Stimulated activated CD4-positive, alpha-beta T cell treated with anti-CD3 and anti-CD28 coated beads, Interleukin-1b, Interleukin-23, amount 100 ng/mL, for 48 hours (primary cell): ENCODE measurements at places on chromosomes 6 and 20.

GRCh38 chr6:79712616-79713135 is 81.5 kb downstream of the SH3BGRL2 start:
- no peak for DNase-seq

DNA sequence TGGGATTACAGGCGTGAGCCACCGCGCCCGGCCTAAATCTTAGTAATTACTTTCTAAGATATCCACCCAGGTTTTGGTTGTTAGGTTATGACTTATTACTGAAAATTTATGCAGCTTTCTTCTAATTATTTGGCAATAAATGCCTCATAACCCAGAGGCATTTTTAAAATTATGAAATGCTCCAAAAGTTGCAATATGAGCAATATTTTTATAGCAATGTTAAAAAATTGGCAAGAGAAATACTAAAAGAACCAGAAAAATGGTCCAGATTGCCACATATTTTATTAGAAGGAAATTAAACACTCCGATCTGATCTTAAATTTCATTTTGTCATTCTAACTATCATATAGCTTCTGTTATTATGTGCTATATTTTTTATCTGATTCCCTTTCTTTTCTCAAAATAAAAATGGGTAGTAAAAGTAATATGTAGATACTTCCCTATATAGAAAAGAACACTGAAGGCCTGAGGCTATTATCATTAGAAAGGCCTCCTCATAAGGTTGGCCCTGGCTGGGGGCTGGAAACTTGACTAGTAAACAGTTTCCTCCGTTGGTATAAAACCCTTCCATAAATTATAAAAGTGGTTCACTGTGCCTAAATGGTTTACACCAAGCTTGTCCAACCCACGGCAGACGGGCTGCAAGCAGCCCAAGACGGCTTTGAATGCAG is 22.1 kb downstream of the BLOC1S5 start:
- DNase-seq, result no peak

GRCh38 chr6:119128252-119128912 is 49.9 kb upstream of the FAM184A start:
- DNase-seq, result no peak

DNA sequence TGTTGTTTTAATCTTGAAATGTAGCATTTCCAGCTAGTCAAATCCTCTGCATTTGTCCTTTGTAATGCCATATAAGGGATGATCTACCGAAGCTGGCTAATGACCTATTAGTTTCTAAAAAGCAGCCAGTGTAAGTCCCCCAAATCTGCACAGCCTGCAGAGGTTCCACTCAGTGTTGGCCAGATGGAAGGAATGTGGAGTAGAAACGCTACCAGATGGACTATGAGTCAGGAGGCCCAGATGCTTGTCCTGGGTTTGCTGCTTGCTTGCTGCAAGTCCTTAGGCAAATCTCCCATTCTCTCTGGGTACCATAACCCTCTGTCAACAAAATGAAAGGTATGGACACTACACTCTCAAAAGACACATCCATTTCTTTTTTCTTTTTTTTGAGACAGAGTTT is 149.8 kb downstream of the BTBD9 start:
- no peak for DNase-seq

DNA sequence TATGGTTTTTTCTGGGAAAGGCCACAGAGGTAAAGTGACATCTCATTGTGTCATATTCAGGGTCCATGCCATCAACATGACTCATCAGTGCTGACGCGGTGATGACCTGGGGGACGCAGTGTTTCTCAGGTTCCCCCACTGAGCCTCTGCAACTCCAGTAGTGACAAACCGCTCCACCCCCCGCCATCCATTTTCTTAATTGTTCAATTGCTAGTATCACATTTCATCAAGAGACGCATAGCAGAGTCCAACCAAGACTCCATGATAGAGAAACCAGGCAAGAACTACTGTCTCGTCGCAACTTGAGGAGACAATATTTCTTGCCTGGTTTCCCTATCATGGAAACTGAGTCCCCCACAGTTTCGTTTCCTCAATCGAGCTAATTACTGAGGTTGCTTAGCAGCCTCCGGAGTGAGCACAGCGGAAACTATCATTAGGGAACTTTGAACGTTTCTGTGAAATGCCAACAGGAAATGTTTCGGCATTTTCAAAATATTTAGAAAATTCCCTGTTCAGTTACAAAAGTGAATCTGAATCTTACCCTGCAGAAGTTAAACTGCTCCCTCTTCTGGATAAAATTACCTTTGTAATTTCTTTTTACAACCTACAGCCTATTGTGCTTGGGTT is 12.2 kb upstream of the SERPINB1 start:
- peak; percentile 93 for DNase-seq

- peak; percentile 10 for DNase-seq
These were observed 2.4 kb downstream of the CTCFL start for GRCh38 chr20:57522380-57523140.

- DNase-seq, result no peak
These were observed 62.1 kb upstream of the SLC2A12 start for GRCh38 chr6:134114489-134114888.

GRCh38 chr20:35226884-35227681 is 593 bp downstream of the MMP24 start:
- DNase-seq, result peak; percentile 44

DNA sequence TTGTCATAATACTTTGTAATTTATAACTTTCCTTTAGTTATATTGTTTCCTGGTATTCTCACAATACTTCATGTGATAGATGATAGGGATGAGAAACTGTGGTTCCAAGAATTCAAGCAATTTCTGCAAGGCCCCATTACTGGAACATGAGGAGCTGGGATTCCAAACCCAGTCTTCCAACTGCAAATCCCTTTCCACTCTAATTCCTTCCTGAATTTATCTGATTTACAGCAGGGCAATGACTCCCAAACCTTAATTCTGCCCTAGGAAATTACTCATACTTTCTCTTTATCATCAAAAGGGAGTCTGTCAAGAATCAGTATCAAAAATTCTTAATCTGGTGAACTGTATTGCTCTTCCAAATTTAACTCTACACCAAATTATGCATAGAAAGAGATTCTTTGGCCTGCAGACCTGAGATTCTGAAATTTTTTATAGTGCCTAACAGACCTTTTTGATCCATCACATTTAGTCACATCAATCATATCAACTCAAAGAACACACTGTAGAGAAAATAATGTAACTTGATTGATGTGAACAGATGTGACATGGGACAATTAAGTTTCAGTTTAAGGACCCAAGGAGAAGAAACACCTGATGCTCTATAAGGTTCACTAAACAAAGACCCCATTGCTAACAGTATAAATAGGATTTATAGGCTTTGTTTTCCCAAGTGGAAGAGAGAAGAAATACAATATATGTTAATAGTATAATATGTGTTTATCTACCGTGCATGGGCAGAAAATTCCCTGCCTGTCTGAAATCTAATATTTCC is 41.5 kb upstream of the GJA1 start:
- DNase-seq, result no peak

GRCh38 chr6:1766654-1767053 is 156.9 kb downstream of the FOXC1 start:
- DNase-seq, result no peak

GRCh38 chr6:139064981-139065665 is 36.6 kb downstream of the ABRACL start:
- DNase-seq, result no peak

GRCh38 chr6:75170691-75171560 is 34.9 kb downstream of the COL12A1 start:
- no peak for DNase-seq

- DNase-seq, result no peak
These were observed 9.9 kb downstream of the TTI1 start for GRCh38 chr20:38023181-38024001.

GRCh38 chr6:26534681-26535465 is 3.3 kb upstream of the HMGN4 start:
- no peak for DNase-seq

- no peak for DNase-seq
These were observed 32.3 kb upstream of the LGSN start for GRCh38 chr6:63352069-63352543.

DNA sequence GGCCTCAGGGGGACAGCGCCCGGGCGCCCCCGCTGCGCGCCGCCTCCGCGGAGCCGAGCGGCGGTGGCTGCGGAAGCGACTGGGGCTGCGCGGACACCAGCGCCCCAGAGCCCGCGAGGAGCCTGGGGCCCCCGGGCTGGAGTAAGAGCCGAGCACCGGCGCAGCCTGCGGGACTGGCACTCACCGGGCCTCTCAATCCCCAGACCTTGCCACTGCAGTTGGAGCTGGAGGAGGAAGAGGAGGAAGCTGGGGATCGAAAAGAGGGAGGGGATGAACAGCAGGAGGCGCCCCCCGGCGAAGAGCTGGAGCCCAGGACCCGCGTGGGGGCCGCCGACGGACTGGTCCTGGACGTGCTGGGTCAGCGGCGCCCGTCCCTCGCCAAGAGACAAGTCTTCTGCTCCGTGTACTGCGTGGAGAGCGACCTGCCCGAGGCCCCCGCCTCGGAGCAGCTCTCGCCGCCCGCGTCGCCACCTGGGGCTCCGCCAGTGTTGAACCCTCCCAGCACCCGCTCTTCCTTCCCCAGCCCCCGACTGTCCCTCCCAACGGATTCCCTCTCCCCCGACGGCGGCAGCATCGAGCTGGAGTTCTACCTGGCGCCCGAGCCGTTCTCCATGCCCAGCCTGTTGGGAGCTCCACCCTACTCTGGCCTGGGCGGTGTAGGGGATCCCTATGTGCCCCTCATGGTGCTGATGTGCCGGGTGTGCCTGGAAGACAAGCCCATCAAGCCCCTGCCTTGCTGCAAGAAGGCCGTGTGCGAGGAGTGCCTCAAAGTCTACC is 590 bp downstream of the RNF217 start:
- no peak for DNase-seq

DNA sequence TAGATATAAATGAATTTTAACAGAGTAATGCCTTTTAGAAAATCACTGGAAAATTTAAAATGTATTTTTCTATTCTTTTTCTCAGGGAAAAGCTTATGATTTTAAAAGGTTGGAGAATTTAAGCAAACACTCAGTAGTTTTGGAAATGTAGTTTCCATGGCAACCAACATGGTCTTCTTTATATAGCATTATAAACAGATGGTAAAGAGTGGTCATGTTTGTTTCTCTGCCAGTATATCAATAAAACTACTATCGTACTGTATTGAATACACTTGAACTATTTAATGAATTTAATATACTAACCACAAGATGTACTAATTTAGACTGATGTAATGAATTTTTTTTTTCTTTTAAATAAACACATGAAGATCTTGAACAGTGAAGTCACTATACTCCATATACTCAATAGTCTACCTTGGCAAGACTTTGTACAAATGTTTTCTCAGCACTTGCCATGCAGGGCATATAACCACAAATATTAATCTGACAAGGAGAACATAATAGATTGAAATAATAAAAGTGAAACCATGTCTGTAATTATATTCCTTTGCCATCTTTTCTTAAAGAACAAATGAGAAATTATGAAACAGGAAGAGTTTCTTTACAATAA is 105.5 kb downstream of the PDSS2 start:
- no peak for DNase-seq

- DNase-seq, result no peak
These were observed 143.8 kb upstream of the FAM83B start for GRCh38 chr6:54702772-54703171.

DNA sequence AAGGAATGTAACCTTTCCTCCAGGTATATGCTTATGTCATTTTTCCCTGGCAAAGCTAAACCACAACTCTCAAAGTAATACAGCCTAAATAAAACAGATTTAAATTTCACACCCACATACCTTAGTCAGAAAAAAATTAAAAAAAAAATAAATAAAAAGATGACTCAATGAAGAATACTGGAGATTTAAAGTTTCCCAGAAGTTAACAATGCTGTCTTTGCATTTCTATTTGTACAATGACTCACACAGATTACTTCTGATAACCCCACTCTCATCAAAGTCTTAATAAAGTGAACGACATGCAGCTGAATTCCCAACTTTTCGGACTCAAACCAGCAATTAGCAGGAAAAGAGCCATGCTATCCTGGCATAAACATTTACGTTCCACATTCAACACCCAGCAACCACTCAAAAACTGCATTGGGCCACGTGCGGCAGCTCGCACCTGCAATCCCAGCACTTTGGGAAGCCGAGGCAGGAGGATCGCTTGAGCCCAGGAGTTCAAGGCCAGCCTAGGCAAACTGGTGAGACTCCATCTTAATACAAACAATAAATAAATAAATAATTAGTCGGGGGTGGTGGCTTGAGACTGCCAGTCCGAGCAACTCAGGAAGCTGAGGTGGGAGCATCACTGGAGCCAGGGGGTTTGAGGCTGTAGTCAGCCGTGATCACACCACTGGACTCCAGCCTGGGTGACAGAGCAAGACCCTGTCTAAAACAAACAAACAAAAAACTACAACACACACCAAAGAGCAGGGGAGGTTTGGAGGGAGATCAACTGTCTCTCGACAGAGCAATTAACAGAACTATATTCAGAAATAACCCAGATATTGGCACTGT is 130.5 kb downstream of the WDR27 start:
- DNase-seq, result no peak

DNA sequence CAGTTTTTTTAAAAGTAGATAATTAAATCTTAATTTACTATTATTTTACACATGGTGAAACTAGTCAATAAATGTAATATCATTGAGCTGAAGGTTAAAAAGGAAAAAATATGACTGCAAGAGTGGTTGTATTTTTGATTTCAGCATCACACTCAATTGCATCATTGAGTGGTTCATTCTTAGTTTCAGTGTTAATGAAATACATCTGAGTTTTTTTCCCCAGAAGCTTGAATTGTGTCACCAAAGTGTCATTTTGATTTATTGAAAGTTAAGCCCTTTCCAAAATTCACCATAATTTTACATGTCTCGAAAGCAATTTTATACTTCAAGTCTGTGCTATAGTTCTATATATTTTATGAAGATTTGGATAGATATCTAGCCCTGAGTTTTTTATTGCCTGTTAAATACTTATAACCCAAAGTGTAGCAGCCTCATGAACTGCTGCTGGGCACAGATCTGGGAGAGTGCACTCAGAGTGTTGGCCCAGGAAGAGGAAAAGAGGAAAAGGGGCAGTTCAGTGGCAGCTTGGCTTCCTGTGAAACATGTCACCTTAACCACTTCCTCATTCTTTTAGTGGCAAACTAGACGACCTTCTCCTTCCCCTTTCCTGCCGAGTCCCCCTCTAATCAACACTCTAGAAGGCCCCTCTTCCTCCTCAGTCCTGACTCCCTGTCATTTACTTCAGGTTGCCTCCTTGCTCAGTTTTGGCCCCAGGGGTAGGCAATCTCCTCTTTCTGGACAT is 140.7 kb downstream of the ESR1 start:
- DNase-seq, result no peak

DNA sequence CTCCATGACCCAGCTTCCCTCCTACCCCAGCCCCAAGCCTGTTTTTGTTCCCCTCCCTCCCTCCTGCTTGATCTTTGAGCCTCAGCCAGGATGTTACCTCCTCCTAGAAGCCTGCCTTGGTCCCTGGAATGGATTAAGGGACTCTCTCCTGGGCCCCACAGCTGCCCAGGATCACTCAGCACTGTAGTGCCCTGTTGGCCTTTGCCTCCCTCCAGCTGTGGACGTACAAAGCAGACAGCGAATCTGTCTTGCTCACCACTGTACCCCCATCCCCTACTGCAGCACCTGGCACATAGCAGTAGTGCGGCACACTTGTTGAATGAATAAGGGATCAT is 11.8 kb upstream of the FAM110A start:
- no peak for DNase-seq

GRCh38 chr6:108948181-108948661 is 100.0 kb downstream of the ARMC2 start:
- no peak for DNase-seq
